ENCODE measurements at places on chromosomes 12 and 14. TPM values are rescaled to one million over a fixed set of nuclear protein-coding genes. Genes with fewer than 3 reads are reported as not detected.

Gene CFAP251
- total RNA-seq: 2.5 TPM

Gene TAS2R42
- total RNA-seq: not detected

Gene C12orf60
- 1.7 TPM for total RNA-seq

Gene ZNF10
- total RNA-seq: 10.3 TPM

Gene SLCO1B1
- total RNA-seq: 0.24 TPM

GRCh38 chr12:64691227-64691794 is 67.9 kb downstream of the GNS start:
- H3K4me3 ChIP-seq: peak overlapping the region; percentile 41
- 0 out of 2 replicates have a peak, but pooled peaks cover 7% of the 10 kb centered on the region for H3K36me3 ChIP-seq
- H3K4me1 ChIP-seq: peaks cover 47% of the 10 kb centered on the region
- no peaks in the 10 kb centered on the region for H3K27me3 ChIP-seq
- DNase-seq: peak; percentile 85

DNA sequence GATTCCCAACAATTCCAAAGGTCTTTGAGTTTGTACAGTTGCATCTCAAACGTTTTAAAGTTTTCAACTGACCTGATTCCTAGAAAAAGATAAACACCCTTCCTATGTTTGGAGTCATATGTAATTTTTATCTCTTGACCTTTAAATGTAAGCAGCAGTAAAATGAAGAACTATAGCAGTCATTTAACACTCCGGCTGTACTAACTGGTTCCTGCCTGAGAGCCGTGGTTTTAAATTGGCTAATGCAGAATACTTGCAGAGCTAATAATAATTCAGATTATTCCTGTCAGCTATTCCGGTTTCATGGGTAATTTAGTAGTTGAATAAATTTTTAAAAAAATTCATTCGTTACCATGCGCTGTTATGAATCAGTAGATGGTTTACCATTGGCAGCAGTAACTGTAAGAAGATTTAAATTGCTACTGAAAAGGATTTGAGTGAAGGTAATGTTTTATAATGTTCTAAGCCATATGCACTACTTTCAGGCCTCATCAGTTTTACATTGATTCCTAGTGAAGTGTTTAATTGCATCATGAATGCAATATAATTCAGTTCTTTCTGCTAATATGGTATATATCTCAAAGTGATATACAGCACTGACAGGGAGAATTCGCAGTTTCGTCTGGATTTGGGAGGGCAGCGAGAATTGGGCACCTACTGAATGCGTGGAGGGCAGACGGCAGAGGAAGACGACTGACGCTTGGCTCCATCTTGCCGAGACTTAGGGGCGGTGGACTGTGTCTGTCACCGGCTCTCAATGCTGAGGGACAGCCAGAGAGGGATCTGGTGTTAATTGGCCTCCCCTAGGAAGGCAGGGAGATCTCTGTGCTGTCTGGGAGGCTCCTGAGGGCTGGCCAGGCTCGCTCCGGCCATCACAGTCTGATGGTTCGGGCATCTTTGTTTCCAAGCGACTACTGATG is 217.7 kb downstream of the PHETA1 start:
- no peak overlapping the region for H3K4me3 ChIP-seq
- H3K36me3 ChIP-seq: no peaks in the 10 kb centered on the region
- no peak for DNase-seq

- no peak for DNase-seq
- H3K4me1 ChIP-seq: no peaks in the 10 kb centered on the region
- H3K4me3 ChIP-seq: no peak overlapping the region
- no peaks in the 10 kb centered on the region for H3K36me3 ChIP-seq
- no peak overlapping the region for H3K27ac ChIP-seq
Measured at GRCh38 chr14:94752591-94753436, 17.1 kb downstream of the GSC start.

Measured in GM23338 (cell line).